Stimulated activated CD4-positive, alpha-beta T cell treated with anti-CD3 and anti-CD28 coated beads, Interleukin-12 subunit alpha, Interleukin-12 subunit beta, amount 100 ng/mL, for 24 hours (primary cell): ENCODE measurements at places on chromosomes 3 and 15.

- no peak for DNase-seq
Measured at GRCh38 chr15:91331581-91331980, 231.5 kb downstream of the SV2B start.

- no peak for DNase-seq
Measured at GRCh38 chr15:67807141-67807540, 18.2 kb upstream of the SKOR1 start.

GRCh38 chr15:54273928-54274327, 295.7 kb downstream of the UNC13C start:
- no peak for DNase-seq

GRCh38 chr3:171315101-171315500, 145.1 kb downstream of the TNIK start:
- no peak for DNase-seq

DNA sequence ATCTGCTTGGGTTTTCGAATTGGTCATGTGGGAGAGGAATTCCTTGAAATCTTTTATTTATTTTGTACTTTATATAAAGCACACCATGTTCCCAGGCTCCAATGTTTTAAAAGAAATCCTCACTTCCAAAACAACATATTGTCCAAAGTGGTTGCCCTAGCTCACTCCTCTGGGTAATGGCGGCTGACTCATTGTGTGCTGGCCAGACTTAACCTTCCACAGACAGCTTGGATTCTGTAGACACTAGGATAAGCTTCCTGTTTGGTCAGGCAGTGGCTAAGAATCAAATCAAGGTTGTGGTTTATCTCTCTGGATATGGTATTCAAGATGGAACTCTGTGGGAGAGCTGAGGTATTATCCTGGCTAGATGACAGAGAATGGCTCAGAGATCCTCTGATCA, 55.8 kb upstream of the FAM98B start:
- DNase-seq: no peak

- no peak for DNase-seq
Measured at GRCh38 chr15:101394654-101395053, 94.9 kb downstream of the PCSK6 start.
